Left renal pelvis (tissue), 4 donors: ENCODE measurements at places on chromosomes 16 and 17.

GRCh38 chr17:41944943-41945342 is 14.5 kb downstream of the ODAD4 start:
- no peak for DNase-seq

DNA sequence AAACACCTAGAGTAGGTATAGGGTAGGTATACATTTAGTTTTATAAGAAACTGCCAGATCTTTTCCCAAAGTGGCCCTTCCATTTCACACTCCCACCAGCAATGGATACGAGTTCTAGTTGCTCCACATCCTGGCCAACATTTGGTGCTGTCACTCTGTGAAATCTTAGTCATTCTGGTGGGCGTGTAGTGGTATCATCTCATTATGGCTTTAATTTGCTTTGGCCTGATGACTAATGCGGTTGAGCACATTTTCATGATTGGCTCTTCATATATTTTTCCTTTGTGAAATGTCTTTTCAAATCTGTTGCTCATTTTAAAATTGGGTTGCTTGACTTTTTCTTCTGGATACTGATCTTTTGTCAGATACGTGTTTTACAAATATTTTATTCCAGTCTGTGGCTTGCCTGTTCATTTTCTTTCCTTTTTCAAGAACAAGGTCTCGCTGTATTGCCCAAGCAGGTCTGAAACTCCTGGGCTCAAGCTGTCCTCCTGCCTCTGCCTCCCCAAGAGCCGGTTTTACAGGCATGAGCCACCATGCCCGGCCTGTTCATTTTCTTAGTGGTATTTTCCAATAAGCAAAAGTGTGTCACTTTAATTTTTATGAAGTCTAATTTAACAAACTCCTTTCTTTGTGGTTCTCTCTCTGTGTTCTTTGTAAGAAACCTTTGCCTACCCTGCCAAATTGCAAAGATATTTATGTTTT is 192.4 kb downstream of the SEC14L1 start:
- DNase-seq, result no peak

GRCh38 chr17:38601539-38602351 is 4.0 kb downstream of the SRCIN1 start:
- DNase-seq, result no peak

DNA sequence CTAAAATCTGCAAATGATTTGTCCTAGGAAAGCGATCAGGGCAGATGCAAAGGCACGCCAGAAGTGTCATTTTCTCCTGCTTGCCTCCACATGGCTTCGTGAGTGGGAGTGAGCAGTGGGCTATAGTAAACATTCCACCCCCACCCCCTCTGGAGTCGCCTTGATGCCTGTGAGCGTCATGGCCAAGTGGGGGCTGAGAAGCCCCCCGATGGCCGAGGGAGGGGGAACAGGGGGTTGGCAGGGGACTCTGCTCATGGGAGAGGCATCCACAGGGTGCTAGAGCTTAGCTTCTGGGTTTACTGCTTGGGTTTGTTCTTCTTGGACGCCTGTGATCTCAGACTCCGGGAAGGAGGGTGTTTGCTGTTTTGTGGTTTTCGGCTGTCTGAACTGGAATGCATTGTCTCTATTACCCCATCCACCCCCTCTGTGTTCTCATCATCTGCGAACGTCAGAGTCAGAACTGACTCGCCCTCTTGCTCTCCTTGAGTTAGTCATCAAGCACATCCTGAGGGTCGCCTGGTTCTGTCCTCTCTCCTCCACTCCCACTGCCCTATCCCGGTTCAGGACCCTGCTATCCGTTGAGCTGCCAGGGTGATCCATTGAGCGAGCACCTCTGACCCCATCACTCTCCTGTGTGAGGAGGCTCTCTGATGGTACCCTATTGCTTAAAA is 15.4 kb downstream of the TNS4 start:
- DNase-seq, result no peak

DNA sequence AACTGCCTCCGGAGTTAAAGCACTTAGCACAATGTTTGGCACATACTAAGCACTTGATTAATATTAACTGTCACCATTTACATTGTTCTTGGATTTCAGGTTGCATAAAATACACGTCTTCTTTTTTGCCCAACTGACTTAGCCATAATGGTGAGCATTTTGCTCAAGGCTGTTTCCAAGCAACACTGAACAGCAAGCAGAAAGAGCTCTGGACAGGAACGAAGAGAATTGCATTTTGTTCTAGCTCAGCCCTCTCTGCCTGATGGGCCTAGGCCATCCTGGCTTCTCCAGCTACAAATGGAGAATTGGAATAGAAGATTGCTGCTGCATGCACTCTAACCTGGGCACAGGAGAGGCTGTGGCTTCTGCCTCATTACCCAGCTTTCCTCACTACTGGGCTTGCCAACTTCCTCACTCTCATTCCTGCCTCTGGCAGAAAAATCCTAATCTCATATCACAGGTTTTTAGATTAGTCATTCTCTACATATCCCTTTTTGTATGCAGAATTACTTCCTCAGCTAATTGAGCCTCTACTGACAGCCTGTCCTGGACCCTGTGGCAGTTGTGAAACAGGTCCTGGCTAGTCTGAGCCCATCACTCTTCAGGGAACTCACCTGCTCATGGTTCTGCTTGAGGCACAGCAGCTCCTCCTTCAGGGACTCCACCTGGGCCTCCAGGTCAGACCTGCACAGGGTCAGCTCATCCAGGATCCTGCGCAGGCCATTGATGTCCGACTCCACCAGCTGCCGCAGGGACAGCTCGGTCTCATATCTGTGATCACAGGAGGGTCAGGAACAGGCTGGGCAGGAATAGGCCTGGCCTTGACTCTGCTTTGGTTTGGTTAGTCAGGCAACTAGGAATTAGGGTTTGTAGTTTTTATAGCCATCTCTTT is 2.5 kb downstream of the KRT33A start:
- DNase-seq, result no peak

DNA sequence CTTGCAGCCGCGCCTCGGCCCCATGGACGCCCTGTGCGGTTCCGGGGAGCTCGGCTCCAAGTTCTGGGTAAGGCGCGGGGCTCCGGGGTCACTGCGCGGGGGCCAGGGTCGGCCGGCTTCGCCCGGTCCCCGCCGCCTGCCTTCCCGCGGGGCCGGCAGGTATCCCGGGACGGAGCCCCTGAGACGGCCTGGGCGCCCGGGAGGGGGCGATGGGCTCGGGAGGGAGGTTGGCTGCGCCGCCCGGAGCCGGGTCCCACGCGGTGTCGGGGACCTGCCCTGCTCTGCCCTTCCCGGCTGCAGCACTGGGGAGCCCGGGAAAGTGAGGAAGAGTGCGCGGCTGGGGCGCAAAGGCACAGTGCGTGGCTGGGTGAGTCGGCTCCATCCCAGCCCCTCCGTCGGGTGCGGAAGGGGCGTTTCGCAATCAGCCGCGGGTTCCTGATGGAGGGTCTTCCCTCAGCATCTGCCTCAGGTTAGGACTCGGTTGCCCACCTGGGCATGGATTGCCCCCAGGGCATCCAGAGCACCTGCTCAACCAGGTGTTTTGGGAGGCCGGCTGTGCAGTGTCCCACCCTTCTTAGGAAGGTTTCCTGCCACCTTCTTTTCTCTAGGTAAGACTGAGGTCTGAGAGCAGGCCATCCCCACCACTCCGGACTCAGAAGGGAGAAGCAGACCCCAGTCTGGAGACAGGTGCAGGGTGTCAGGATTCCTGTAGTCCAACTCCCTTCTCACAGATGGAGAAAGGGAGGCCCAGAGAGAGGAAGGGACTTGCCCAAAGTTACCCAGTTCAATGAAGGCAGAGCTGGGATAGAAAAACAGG is 442 bp downstream of the ABCC3 start:
- DNase-seq, result no peak

DNA sequence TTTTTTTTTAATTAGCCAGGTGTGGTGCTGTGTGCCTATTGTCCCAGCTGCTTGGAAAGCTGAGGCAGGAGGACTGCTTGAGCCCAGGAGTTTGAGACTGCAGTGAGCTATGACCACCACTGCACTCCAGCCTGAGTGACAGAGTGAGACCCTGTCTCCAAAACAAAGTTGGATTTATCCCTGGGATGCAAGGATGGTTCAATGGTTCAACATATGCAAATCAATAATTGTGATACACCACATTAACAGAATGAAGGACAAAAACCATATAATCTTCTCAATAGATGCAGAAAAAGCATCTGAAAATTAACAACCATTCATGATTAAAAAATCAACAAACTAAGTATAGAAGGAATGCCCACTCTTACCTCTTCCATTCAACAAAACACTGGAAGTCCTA is 33.5 kb downstream of the CDR2 start:
- no peak for DNase-seq

GRCh38 chr16:50403491-50403890 is 34.7 kb upstream of the BRD7 start:
- DNase-seq, result no peak

DNA sequence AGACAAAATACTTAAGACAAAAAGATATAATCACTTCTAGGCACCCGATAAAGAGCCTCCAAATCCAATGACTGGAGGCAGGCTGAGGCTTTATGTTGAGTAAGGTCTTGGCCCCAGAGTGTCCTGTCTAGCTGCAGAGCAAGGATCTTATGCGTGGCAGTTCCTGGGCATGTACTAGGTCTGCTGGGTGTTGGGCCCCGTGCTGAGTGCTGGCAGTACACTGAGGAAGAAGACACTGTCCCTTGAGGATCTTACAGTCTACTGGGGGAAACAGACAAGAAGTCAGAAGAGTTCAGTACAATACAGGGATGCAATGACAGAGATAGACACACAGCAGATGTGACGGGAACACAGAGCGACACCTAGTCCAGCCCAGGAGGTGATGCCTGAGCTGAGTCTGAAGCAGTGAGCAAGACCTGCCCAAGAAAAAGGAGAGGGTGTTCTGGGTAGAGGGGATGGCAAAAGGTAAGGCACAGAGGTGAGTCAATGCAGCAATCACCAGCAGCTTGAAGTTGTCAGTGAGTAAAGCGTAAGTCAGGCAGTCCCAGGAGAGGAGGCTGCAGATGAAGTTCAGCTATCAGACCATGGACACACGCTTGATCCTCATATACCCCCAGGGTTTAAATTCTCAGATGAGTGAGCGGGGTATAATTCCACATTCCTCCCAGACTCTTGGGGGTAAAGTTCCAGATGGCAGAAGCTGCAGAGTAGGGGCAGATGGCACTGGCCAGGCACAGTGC is 18.1 kb downstream of the MAP3K14 start:
- no peak for DNase-seq

GRCh38 chr16:50736448-50736847 is 5.4 kb upstream of the CYLD start:
- DNase-seq, result no peak

DNA sequence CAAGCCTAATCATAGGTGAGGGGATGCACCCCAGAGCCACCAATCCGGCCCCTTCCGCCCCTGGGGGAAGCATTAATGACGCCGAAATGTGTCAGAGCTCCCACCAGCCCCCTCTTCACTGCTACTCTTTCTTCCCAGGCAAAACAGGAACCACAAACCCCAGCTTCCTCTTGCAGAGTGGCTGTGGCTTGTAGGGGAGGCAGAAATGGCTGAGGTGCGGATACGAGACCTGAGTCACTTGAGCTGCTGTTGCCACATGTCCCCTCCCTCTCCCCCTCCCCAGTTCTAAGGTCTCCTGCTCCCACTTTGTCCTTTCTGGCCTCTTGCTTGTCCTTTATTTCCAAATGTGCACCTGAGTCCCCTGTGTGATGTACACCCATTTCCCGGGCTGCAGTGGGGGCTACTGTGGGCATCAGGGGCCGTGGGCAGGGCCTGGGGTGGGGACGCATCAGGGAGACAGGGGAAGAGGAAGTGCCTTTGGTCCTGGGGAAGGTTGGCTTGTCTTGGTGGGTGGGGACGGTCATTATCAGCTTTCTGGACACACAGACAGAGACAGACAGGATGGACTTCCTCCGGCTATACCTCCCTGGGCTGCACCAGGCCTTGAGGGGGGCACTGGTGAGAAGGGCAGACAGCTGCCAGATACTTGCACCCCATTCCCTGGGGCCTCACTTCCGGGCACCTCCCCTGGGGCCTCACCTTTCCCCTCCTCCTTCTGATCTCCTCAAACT is at the start of gene APOBR:
TSS of gene APOBR (plus strand) at position 523 of the 731 bp plus-strand sequence. CDS start at position 562, 39 bp downstream.
- DNase-seq, result no peak

DNA sequence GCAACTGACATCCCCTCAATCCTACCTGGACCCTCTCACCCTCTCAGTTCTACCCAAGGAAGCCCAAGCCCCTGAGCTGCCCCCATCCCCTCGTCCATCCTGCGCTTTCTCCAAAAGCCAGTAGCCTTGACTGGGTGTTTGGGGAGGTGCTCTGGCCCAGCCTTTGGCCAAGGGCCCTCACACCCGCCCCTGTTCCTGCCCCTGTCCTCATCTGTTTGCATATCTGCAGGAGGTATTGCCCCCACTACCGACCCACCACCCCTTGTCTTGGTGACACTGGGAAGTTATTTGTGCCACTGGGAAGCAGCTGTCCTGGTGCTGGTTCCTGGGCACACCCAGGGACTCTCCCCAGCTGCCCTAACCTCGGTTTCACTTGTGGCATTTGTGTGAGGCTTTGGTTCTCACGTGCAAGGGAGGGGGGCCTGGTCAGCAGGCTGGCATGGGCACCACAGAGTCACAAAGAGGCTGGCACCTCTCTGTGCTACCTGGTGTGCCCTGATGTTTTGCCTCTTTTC is 75.3 kb downstream of the MRC2 start:
- DNase-seq, result no peak

DNA sequence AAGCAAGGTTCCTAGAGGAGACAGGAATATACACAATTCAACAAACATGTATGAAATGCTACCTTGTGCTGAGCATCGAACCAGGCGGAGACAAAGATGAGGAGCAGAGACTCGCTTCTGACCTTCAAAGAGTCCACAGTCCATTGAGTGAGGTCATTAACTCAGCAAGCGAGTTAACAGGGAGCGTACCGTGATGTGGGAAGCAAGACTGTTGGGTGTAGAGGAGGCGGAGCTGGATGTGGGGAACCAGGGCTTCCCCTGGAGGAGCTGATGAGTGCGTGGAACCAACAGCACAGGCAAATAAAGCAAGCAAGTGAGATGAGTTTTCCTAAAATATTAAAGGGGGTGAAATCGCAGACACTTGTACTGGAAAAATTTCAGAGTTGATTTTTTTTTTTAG is 65.0 kb downstream of the NXN start:
- no peak for DNase-seq
